ENCODE measurements at places on chromosomes 6 and 20.

DNA sequence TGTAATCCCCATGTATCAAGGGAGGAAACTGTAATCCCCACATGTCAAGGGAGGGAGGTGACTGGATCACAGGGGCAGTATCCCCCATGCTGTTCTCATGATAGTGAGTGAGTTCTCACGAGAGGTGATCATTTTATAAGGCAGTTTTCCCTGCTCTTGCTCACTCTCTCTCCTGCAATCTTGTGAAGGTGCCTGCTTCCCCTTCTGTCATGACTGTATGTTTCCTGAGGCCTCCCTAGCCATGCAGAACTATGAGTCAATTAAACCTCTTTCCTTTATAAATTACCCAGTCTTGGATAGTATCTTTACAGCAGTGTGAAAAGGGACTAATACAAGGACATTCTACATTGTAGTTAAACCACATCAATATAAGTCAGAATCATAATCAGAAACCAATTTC is 112.4 kb downstream of the BTBD9 start:
- DNase-seq = no peak

GRCh38 chr6:34955442-34955841 is 66.4 kb downstream of the ANKS1A start:
- no peak for DNase-seq

- DNase-seq = no peak
Observed at GRCh38 chr20:5309971-5310370, 6.8 kb downstream of the PROKR2 start.

- no peak for DNase-seq
Observed at GRCh38 chr6:164720-165119, 127.6 kb upstream of the DUSP22 start.

DNA sequence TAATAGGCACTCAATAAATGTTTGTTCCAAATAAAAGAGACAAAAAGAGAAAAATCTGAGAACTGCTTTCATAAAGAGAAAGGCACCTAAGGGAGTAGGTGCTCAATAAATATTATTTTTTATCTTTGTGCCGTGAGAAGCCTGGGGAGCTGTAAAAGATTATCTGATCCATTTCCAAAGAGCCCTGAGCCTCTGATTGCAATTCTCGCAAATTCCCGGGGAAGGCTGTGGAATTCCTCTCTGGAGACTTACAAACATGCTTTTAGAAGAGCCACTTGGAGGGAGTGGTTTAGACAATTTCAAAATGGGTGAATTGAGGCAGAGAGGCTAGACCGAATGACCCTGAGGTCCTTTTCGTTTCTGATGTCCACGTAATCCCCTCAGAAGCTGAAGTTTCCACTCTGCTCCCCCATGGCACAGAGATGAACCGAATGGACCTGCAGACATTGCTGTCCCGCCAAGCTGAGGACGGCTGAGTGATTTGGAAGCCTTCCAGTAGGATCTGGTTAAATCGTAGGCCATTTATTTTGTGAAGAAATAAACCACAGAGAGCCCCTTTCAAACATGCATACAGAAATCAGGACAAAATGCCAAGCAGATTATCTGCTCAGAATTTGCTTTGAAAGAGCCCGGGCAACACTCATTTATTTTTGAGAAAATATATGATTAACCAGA is 77.8 kb downstream of the PKHD1 start:
- no peak for DNase-seq

GRCh38 chr6:37717836-37718251 is 20.2 kb upstream of the MDGA1 start:
- DNase-seq = no peak

DNA sequence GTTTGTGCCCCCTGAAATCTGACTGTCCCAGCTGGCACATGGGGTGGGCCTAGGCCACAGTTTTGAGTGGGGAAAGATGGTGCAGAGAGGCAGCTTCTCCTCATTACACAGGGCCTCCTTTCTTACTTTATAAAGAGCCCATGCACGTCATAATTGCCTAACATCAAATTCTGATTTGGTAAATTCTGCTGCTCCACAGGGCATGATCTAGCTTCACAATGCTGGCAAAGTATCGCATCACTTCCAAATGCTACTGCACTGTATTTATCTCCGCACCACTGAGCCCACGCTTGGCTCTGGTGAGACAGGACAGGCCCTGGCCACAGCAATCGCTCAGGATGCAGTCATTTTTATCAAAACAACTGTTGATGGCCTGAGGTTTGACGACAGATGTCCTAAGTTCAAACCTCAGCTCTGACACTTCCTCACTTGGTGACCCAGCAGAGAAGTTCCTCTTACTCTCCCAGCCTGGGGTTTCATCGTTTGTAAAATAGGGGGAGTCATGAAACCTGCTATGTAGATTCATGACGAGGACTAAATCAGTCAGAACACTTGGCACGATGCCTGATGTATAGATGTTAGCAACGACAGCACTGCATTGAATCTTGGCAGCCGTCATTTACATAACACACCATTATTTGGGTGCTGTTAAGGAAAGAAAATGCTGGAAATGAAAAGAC is 187.9 kb downstream of the TTLL2 start:
- DNase-seq = no peak

- DNase-seq = no peak
Observed at GRCh38 chr20:7231303-7231702, 463.8 kb downstream of the BMP2 start.

- no peak for DNase-seq
Observed at GRCh38 chr6:100210137-100211117, 216.4 kb upstream of the MCHR2 start.

GRCh38 chr6:13522656-13523055 is 35.3 kb upstream of the GFOD1 start:
- DNase-seq = no peak

DNA sequence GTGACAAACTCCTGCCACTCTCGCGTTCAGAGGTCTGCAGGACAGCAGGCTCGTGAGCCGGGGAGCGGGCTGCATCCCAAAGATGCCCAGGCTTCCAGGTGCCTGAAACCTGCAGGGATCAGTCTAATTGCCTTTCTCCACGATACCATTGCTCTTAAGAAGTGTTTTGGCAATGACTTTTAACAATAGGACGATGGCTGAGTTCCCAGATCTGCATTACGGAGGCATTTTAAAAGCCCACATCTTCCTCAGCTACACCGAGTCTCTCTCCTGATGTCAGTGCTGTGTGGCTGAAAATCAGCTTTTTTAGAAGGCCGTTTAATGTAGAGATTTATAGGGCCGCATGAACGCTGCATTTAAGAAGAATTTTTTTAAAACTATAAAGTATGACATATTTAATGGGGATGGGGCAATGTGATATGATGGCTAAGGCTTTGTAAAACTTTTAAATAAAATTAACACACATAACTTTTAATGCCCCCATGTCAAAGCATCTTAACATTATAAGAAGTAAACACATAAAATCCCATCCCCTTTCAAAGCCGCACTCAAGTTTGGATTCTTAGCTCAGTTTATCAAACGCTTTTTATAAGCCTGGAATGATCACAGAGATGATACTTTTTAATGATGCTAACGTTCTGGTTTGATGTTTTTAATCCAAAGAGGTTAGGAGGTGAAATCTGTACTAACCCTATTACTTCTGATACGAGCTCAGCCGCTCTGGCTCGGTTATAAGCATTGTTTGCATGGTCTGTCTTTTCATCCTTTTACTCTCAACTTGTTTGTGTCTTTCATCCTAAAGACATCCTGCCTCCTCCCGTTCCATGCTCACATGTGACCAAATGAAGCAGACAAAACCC is 386.0 kb downstream of the SMOC2 start:
- DNase-seq = no peak

DNA sequence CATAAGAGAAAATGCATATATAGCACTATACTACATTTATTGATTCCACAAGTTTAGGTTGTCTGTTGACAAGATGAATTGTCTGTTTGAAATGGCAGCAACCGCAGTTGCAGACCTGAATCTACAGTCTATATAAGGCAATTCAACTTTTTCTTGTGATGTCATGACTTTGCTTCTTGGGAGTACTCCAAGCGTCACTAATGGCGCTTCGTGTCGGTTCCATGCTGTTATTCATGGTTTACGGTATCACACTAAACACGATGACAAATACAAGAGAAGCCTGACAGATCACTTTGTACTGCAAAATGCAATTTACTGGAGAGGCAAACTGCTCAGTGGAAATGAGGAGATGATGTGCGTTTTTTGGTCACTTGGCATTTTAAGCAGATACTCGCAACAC is 280.3 kb upstream of the TCF21 start:
- DNase-seq = no peak

GRCh38 chr20:55446301-55446700 is 559.0 kb downstream of the CBLN4 start:
- no peak for DNase-seq

DNA sequence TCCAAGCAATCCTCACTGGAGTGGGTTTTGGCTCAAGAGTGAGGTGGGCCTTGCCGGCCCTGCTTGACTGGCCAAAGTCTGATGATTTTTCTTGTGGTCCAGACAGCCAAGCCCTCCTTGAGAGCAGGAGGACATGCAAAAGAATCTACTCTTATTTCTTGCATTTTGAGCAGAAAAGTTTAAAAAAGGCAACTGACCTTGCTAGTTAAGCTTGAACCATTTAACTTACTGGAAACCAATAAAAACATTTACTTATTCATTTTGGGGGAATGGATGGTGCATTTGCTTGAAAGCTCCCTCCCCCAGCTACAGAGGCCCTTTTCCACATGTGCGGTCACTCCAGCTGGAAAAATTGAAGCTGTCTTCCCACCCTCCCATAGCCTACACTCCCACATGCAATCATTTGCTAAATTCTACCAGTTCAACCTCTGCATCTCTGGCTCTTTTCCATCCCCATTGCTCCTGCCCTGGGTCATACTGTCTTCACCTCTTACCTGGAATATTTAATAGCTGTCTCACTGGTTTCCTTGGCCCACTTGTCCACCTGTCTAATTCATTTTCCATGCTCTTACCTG is 527.9 kb downstream of the DHX35 start:
- DNase-seq = no peak

DNA sequence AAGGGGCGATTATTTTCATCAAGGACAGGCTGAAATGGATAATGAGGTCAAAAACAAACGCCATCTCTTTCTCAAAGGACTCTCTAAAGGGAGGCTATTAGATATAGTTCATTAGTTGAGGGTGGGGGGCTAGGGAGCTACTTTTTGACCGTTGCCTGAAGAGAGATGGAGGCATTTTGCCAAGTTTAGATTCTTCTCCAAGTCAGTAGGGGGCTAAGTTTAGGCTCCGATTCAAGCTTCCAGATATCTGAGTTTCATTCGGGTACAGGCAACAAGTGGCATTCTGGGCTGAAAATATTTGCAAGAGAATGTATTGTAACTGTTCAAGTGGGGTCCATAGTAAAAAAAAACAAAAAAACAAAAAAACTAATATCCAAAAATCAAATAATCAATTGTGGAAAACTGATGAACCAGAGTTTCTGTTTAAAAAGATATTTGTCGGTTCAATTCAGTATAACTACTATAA is 43.4 kb upstream of the PIM1 start:
- DNase-seq = no peak

- DNase-seq = no peak
Observed at GRCh38 chr6:11711984-11712711, 66.5 kb downstream of the ADTRP start.

DNA sequence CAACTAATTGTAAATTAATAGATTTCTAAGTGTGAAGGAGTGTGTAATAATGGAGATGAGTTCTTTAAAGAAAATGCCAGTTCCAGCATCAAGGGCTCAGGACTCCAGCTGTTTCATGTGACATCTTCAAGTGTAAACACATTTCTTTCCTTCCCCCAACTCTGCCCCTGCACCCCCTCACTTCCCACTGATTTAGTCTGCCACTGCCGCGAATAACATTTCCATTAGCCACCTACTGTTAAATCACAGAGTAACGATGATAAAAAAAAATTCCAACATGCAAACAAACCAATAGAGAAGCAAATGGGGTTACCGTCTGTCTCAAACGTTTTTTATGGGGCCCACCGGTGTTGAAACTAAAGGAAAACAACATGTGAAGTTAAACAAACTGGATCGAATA is 414.3 kb downstream of the SAMD5 start:
- no peak for DNase-seq

DNA sequence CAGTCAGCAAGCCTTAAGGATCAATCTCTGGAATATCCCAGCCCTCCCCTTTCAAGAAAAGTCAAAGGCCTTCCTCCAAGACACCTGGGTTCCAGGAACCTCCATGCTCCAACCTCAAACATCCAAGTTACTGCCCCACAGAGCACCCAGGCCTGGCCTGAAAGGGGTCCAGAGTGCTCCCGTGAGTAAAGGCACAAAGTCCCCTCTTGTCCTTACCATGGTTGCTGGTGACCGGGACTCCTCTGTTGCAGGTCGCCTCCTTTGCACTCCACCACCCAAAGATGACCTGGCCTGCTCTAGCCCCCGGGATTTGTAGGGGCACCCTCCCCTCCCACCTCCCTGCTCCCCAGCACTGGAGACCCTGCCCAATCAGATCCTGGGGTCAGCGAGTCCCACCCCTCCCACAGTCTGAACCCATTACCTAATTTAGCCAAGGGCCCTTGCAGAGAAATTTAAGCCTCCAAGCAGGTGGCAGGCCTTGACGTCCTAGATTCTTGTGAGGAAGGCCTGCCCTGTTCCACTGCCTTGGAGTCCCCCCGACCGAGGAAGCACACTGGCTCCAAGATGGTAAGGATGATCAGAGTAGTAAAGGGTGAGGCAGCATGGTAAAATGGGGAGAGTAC is at the start of gene TNNC2:
Gene TNNC2 (minus strand): TSS at position 283 of the 623 bp plus-strand sequence. CDS start 64 bp downstream, at position 219.
- no peak for DNase-seq

DNA sequence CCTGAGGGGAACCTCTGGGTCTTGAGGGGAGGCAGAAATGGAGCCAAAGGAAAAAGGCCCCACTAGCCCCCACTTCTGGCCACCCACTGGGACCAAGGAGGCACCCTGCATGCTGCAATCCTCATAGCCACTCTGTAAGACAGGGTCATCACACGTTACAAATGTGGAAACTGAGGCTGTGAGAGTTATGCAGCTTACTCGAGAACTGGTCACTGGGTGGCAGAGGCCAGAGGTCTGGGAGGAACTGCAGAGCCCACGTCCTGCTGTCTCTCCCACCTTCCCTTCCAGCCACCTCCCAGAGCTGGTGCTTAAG is 18.1 kb downstream of the LEMD2 start:
- DNase-seq = no peak

All from activated CD4-positive, CD25-positive, alpha-beta regulatory T cell treated with anti-CD3 and anti-CD28 coated beads, Interleukin-2, amount 50 U/mL, for 72 hours (primary cell).